T-cell (primary cell): ENCODE measurements at places on chromosomes 5 and 9.

GRCh38 chr5:78025540-78025939 lies 249.4 kb upstream of the TBCA start:
- DNase-seq: no peak

GRCh38 chr5:172248637-172249036 lies 34.9 kb downstream of the UBTD2 start:
- no peak for DNase-seq

- DNase-seq: no peak
Measured at GRCh38 chr5:14146725-14147124, 3.6 kb downstream of the TRIO start.

DNA sequence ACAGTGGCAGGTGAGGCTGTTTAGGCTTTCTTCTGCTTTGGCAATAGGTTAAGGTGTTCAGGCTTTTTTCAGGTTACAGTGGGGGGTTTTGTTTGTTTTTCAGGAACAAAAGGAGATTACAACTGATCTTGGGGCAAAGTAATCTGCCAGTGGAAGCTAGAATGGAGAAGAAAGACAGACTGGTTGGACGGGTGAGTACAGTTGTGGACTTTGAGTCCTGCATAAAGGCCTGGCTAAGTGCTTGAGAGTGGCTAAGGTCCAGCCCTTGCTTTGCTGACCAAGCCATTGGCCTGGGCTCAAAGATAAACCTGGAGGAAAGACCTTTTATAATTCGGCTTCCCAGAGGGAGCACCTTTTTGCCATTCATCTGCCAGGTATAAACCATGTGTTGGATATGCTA lies 63.1 kb downstream of the MTMR12 start:
- no peak for DNase-seq

DNA sequence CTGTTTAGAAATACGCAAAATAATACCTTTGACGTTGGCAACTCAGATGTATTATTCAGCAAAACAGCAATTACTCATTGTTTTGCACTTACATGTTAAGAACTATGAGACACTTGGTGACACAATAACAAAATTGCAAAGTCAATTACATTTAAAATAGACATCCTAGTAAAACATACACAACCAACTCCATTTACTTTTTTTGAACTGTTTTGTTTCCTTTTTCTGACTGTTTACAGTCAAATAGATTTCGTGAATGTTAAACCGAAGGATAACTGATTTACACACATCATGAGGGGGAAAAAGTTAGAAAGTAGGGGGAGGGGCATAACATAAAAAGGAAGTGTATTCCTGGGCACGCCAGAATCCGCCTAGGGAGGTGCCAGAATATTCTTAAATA lies 220.1 kb downstream of the MEF2C start:
- no peak for DNase-seq

DNA sequence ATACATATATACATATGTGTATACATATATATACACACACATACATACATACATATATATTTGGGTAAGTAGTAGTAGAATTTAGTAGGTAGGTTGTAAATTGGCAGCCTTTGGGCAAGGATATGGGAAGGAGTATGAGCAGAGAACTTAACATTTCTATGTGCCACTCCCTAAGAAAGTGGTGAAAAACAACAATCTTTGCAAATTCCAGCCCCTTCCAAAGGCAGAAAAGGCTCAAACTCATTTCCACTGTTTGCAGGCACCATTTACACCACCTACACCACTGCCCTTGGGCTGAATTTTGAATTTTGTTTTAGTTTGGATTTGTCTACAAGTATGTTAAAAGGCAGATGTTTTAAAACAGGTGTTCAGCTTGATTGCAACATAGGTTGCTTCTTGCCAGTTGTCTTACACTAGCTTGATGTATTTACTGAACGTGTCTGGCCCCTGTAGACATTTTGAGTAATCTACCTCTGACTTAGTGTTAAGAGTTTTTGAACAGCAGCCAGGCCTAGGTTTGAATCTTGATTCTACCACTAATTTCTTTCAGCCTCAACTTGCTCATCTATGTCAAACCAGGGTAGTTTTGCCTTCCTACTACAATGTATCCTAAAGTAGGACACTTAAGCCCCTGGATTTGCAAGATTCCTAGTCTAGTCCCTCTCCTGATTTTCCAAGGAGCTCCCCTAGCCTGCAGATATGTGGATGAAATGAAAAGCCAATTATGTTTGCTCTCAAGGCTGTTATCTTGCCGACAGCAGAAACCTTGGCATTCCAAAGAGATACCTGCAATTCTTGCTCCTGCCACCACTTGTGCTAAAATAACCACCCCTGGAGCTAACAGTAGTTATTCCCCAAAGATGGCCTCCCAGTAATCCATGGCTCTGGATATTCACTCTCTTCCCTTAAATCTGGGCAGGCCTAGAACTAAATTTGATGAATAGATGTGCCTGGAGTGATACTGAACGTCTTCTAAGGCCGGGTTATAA lies 156.2 kb upstream of the SLC44A1 start:
- DNase-seq: no peak

DNA sequence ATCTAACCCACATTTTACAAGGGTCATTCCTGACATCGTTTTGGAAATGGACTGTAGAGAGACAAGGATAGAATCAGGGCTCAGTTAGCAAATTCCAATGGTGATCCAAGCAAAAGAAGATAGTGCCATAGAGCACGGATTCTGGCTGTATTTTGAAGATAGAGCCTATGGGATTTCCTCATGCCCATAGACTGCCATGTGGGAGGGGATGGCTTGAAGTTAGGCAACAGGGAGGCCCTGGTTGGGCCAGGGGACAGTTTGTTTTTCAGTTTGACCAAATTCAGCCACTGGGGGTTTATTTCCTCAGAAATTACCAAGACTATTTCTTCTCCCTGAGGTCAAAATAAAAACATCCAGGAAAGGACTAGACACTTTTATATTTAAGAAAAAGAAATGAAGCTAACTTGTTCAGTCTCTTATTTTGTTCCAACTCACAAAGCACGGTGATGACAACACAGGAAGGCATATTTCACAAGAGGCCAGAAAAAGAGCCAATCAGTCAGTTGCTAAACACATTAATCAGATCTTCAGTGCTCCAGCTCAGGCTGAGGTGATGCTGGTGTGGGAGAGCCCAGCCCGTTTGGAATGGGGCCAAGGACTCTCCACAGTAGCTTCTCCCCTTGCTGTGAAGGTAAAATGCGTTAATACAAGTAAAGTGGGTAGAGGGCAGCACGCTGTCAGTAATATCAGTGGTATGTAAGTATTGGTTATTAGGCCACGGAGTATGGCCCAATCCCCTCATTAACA lies 4.4 kb upstream of the DCTN4 start:
- no peak for DNase-seq

GRCh38 chr5:10856683-10857337 lies 95.8 kb upstream of the DAP start:
- DNase-seq: no peak

- DNase-seq: no peak
Measured at GRCh38 chr5:173618927-173619519, 2.6 kb upstream of the BOD1 start.

DNA sequence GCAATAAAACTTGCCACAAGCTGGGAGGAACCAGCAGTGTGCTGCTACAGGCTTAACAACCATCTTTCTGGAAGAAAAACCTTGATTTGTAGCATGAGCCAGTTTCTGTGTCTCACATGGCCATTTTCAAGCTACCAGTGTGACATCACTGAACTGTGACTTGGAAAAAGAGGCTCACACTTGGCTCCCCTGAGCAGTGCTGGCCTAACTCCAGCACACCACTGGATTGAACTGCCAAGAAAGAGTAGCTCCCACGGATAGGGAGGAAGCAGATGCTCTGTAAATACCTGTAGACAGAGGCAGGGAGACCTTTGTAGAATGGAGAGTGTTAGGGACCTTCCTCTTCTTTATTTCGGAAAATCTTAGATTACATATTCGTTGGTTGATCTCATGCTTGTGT lies 197.9 kb downstream of the SH3GL2 start:
- no peak for DNase-seq

GRCh38 chr5:100161868-100162267 lies 373.3 kb upstream of the FAM174A start:
- DNase-seq: no peak

DNA sequence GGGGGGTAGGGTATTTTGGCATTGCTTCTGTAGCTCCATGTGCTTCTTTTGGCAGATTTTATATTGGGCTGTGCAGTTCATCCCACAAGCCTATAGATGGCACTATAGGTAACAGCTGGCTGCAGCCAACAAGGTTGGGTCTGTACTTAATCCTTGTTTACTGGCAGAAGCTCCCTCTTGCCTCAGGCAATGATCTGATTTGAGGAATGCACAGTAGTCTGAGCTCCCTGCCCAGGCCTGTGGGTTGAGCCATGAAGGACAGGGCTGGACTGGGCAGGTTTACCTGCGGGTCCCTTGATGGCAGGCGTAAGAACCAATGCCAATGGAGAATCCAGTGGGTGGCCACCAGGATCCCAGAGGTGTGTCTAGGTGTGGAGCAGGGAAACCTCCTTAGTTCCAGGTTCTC lies 11.7 kb upstream of the OR1J2 start:
- DNase-seq: no peak

GRCh38 chr9:14197325-14197858 lies 116.5 kb downstream of the NFIB start:
- DNase-seq: no peak

DNA sequence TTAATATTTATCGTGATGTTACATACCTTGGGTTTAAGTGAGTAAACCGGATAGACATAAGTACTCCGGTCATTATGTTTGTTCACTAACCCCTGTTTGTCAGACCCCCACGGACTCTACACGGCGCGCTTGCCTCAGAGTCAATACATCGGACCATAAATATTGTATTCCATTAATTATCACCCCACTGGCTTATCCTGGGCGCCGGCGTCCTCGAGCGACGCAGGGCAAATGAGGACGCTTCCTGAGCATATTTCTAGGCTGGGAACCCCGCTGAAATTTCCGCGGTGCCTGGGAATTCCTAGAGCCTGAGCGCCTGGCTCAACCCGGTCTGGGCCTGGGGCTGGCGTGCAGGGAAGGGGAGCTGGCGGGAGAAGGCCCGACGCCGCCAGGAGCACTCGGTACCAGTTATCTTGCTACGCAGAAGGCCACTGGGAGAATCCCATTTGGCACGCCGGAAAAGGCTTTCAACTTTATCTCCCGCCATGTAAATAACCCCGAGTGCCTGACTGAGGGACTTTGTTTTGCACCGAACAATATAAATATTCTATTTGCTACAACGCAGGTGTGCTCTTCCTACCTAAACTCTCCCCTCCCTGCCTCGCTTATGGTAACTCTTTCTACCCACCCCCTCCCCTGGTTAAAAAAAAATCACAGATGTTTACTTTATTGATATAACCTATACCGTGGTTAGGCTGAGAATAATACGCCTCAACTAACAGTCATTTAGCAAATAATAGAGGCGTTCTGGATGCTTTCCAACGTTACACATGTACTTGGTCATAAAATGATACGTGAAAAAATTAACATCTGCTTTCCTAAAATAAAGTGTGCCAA lies 19.4 kb downstream of the NR2F1 start:
- DNase-seq: no peak

DNA sequence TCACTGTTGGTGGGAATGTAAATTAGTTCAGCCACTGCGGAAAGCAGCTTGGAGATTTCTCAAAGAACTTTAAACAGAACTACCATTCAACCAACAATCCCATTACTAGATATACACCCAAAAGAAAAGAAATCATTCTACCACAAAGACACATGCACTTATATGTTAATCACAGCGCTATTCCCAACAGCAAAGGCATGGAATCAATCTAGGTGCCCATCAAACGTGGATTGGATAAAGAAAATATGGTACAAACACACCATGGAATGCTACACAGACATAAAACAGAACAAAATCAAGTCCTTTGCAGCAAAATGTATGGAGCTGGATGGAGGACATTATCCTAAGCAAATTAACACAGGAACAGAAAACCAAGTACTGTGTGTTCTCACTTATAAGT lies 42.1 kb downstream of the PRUNE2 start:
- DNase-seq: no peak

- DNase-seq: no peak
Measured at GRCh38 chr5:64971513-64971912, 202.8 kb downstream of the CWC27 start.

DNA sequence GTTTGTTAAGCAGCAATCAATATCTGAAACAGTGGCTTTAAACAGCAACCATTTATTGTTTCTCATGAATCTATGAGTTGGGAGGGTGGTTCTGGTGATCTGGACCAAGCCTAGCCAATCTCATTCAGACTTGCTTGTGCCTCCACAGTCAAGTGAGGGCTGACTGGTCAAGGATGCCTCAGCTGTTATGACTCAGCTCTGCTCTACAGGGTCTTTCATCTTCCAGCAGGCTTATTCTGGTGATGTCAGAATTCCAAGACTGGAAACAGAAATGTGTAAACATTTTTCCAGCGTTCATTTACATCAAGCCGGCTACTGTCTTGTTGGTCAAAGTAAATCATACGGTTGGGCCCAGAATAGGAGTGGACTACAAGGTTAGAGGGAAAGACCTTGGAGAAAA lies 2.5 kb upstream of the PIP5K1B start:
- no peak for DNase-seq

- DNase-seq: peak; percentile 5
Measured at GRCh38 chr5:141811287-141812155, 66.7 kb downstream of the PCDH1 start.

DNA sequence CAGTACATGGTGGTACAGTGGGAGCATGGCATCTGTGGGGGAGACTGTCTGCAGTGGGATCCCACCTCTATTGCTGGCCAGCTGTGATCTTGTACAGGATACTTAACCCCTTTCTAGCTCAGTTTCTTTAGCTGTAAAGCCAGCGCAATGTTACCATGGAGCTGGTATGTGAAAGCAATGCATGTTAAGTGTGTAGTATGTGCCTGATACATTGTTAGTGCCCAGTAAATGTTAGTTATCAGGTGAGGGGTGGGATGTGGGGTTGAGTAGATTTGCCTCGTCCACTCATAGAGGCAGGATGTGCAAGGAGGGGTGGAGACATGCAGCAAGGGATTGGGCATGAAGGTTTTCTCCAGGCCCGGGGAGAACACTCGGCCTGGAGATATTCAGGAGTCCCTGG lies 12.3 kb downstream of the ZBED3 start:
- DNase-seq: no peak

GRCh38 chr9:31908891-31909480 lies 475.5 kb upstream of the ACO1 start:
- no peak for DNase-seq

GRCh38 chr5:66527478-66528035 lies 68.6 kb upstream of the MAST4 start:
- DNase-seq: no peak

- no peak for DNase-seq
Measured at GRCh38 chr5:111120911-111121310, 28.8 kb downstream of the WDR36 start.

GRCh38 chr5:6396043-6396442 lies 17.7 kb upstream of the MED10 start:
- no peak for DNase-seq

GRCh38 chr5:170361116-170361515 lies 28.1 kb downstream of the KCNMB1 start:
- no peak for DNase-seq

- DNase-seq: no peak
Measured at GRCh38 chr5:88682881-88683361, 200.1 kb downstream of the MEF2C start.
